ENCODE measurements at places on chromosomes 5 and 9.

DNA sequence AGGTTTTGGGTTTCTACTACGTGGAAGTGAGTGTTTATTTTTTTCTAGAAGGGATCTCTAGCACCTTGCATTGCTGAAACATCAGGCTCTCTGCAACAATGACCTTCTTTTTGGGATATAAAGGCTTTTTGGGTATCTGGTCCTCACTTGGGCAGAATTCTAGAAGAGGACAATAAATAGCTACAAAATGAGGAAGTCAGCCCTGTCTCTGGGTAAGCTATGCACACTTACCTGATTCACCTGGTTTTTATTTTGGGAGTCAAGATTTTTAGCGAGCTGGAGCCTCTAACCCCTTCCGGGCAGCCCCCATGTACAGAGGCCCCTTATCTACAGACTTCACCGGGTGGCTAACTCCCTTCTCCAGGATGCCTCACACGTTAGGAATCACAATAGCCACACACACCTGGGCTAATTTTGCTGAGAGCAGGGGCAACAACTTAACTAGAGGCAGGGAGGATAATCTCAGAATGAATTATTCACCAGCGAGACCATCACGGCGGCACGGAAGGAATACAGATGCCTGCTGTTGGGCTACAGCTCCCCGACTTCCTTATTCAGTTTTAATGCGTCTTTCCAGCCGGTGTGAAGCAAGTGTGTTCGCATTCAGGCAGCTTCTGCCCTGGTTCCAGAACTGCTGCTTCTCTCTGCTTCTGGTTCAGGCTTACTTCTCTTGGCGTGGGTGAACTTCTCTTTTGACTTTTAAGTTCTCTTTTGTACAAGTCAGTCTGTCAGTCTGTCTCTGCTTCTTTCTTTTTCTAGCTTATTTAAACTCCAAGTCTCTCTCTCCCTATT, 341.0 kb upstream of the PANK3 start:
- DNase-seq: no peak

- DNase-seq: no peak
Observed at GRCh38 chr5:42001673-42002072, 76.6 kb downstream of the FBXO4 start.

- no peak for DNase-seq
Observed at GRCh38 chr9:95167998-95168397, 149.5 kb downstream of the FANCC start.

DNA sequence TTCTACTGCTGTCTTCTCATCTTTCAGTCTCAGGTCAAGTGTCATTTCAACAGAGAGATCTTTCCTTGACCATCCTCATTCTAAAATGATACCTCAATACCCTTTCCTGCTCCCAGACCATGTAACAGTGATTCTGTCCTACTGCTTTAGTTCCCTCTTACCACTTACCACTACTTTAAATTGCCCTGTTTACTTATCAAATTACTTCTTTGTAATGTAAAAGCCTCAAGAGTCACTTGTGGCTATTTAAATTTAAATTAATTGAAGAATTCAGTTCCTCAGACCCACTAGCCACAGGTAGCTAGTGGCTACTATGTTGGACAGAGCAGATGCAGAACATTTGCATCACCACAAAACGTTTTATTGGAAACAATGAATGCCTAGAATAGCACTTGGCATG, 217.3 kb downstream of the ADAMTS6 start:
- no peak for DNase-seq
